ENCODE measurements at places on chromosomes 11 and 22.

- DNase-seq = peak; percentile 55
Observed at GRCh38 chr11:93370260-93370659, 39.7 kb downstream of the DEUP1 start.

DNA sequence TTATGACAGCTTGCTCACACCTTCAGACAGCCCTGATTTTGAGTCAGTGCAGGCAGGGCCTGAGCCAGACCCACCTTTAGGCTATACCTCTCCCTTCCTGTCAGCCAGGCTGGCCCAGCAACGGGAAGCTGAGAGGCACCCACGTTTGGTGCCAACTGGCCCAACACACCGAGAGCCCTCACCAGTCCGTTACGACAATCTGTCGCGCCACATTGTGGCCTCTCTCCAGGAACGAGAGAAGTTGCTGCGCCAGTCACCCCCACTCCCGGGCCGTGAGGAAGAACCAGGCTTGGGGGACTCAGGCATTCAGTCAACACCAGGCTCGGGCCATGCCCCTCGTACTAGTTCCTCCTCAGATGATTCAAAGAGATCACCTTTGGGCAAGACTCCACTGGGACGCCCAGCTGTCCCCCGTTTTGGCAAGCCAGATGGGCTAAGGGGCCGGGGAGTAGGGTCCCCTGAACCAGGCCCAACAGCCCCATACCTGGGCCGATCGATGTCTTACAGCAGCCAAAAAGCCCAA lies 13.1 kb downstream of the MED19 start:
- DNase-seq = no peak

- no peak for DNase-seq
Observed at GRCh38 chr11:82932564-82932963, 31.0 kb downstream of the DDIAS start.

- DNase-seq = no peak
Observed at GRCh38 chr11:116721988-116722387, 50.8 kb downstream of the BUD13 start.

- no peak for DNase-seq
Observed at GRCh38 chr11:120658071-120658423, 146.5 kb downstream of the GRIK4 start.

- DNase-seq = peak; percentile 50
Observed at GRCh38 chr11:80155412-80156017, 714.7 kb upstream of the TENM4 start.

DNA sequence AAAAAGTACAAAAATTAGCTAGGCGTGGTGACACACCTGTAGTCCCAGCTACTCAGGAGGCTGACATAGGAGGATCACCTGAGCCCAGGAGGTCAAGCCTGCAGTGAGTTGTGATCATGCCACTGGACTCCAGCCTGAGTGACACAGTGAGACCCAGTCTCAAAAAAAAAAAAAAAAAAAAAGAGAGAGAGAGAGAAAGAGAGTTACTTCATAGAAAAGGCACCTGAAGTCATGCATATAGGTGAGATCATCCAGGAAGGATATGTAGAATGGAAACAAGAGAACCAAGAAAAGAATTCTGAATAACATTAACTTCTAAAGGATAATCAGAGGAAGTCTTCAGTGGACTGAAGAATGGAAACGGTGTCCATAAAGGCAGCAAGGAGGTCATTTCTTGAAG lies 106.8 kb downstream of the STK33 start:
- DNase-seq = no peak

DNA sequence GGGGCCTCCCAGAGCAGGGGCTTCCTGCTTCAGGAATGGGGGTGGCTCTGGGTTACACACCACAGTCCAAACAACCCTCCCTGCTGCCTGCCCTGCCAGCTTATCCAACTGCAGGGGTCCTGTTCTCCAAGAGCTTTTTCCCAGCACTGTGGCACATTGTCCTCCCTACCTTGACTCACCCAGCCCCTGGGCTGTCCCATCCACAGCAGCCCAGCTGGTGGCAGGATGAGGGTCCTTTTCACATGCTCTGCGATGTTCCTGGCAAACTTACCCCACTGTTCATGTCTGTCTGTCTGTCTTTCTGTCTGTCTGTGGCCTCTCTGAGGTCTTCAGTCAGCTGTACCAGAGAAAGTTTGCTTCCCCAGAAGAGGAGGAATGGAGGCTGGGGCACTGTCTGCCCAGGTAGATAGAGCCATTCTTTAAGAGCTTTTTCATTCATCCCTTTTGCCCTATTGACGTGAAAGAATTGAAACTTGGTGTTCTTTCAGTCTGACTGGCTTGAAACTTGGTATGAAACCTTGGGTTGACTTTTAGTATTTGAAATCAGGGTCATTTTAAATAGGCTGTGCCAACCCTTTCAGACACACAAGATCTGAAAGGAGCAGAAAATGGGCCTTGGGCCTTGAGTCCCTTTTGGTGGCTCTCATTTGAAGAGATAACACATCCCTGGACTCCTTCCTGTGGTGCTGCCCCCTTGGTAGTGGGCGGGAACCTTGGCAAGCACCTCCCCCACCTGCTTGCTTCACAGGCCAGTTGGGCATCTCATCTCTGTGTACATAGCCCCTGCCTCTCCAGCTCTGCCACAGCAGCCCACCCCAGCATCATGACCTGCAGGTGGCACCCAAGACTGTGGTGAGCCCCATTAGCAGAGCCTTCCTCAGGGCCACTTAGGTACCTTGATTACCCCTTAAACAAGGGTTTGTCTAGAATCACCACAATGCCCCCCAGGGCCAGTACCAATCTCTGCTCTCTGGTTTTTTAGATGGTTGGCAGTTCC lies 74.6 kb upstream of the SUSD2 start:
- DNase-seq = no peak

DNA sequence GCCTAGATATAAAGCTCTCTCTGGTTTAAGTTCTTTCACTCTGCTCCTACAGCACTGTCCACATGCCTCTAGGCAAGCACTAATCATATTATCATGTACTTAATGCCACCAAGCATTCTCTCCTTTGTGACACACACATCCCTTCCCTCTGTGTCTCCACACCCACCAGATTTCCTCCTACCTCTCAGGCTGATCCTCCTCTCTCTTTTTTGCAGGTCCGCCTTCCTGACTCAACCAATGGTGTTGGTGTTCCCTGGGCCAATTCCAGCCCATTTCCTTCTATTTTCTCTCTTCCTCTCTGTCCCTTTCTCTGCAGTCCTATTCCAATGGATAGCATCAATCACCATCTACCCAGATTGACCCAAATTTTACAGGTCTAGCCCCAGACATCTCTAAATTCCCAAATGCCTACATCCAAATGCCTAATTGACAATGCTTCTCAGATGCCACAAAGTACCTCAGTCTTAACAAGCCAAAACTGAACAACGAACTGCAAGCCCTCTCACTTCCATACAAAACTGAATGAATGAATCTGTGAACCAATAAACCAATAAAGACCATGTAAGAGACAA lies 504 bp upstream of the ZNF215 start:
- peak; percentile 26 for DNase-seq

- no peak for DNase-seq
Observed at GRCh38 chr22:24095826-24096757, 85.0 kb downstream of the CABIN1 start.

DNA sequence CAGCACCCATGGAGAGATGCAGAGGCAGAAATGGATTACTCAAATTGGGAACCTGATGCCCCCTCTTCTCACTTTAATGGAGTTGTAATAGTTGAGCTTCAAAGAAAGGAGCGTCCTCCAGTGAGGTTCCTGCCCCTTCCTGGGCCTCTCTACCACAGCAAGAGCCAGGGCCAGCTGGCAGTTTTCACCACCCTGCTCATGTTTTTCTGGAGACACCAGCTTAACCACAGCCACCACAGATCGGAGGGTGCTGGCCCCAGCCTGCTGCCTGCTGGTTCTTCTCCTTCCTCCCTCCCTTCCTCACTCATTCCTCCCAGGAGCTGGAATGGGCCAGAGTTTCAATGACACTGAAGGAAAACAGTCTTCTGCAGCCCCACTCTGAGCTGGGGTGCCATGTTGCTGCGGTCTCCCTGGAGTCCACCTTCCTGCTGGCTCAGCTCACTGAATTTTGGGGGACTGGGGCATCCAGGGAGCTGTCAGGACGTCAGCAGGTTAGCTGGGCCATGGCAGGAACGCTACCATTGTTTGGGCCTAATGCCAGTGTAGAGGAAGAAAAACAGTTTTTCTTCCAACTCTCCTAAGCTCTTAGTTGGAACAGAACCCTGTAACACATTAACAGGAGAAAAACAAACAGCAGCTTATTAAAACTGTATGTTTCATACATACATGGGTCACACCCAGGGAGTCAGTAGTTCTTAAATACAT lies 57.7 kb downstream of the TRAF6 start:
- DNase-seq = peak; percentile 32

GRCh38 chr11:58524232-58525036 lies 16.5 kb upstream of the OR5B21 start:
- DNase-seq = peak; percentile 76

- peak; percentile 82 for DNase-seq
Observed at GRCh38 chr22:41052661-41053490, 39.5 kb upstream of the EP300 start.

DNA sequence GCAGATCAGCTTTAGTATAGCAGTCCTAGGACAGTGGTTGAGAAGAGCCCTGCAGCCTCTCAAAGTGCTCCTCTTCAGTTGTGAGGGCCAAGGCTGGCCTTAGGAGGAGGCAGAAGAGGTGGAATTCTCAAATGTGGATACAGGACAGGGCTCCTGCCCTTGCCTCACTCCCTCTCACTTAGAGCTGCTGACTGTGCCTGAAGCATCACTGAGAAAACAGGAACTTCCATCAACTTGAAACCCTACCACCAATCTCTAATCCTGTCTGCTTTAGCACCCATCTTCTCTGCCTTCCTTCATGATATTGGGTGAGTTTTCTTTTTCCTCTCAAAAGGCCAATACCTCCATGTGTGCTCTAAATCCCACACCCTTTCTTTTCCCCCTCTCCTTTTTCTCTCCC lies 14.4 kb upstream of the UCP3 start:
- DNase-seq = no peak

- DNase-seq = peak; percentile 28
Observed at GRCh38 chr11:636511-637332, at the start of gene DRD4. Gene DRD4 (plus strand): TSS chr11:637269. CDS start chr11:637305, 36 bp downstream.

DNA sequence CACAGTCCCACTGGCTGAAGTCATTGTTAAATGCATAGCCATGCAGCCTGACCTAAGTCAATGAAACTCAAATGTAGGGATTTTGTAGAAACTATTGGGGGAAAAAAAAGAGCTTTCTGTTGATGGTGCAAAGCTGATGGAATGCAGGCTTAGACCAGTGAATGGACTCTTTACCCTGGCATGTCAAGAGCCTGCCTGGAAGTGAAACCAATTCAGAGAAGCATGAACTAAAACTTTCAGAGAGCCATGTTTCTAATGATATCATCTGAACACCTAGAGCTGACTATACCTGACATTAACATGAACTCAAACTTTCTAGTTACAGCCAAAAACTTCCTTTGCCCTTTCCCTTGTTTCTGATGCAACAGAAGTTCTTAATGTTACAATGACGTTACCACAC lies 89.0 kb downstream of the APIP start:
- no peak for DNase-seq

DNA sequence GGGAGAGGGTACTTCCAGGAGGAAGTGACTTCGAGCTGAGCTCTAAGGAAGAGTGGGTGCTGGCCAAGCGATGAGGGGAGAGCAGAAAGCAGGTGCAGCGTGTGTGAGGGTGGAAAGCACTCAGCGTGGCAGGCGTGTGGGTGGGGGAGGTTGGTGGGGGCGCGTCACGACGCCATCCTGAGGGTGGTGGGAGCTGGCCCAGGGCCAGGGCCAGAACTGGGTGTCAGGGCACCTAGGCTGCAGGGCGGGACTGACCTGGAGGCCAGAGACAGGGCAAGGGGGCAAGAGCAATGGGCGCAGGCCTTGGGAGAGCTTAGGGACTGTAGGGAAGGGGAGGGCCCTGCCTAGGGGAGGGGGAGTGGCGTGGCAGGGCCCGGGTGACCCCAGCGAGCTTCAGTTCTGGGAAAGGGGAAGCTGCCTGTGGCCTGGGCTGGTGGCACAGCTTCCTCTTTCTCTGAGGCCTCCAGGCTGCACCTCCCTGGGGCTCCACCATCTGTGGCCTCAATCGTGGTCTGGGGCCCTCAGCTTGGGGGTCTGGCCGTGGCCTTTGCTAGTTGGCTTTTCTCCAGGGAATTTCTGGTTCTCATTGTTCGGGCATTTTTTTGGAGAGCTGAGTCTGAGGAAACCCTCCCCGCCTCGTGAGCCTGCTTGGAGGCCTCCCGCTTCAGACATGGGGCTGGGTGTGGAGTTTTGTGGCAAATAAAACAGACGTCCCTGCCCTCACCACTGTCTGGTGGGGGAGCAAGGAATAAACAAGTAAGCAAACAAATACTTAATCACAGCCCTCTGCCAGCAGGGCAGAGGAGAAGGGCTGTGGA lies 8.9 kb downstream of the RELT start:
- no peak for DNase-seq

DNA sequence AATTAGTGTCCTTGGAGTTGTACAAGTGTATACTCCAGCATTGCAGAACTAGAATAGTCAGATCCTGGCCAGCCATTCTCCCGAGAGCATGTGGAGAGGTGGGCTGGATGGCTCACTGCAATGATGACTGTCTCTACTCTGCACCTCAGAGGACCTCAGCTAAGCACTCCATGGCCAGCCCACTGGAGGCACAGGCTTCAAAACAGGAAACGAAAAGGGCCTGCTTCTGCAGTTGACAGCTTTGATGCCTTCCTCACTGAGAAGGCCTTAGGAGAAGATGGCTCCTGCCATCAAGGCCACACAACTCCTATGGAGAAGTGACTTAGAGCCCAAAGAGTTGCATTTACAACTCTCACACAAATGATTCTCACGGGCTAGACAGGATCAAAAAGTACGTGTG lies 9.1 kb downstream of the POLD4 start:
- DNase-seq = no peak

DNA sequence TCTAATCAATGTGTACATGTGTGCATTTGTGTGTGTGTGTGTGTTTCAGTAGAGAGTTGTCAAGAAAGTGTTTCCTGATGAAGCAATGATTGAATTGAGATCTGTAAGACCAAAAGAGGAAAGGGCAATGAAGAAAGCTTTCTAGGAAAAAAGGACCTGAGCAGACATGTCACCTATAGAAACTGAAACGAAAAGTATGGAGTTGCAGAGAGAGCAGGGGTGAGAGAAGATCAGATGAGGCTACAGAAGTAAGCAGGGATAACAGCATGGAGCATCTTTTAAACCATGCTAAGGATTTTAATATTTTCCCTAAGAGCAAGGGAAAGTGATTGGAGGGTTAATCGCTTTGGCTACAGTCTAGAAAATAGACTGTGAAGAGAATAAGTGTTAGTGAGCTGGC lies 1459.4 kb upstream of the TENM4 start:
- DNase-seq = no peak

GRCh38 chr22:50057278-50058060 lies 629 bp downstream of the TTLL8 start:
- no peak for DNase-seq

DNA sequence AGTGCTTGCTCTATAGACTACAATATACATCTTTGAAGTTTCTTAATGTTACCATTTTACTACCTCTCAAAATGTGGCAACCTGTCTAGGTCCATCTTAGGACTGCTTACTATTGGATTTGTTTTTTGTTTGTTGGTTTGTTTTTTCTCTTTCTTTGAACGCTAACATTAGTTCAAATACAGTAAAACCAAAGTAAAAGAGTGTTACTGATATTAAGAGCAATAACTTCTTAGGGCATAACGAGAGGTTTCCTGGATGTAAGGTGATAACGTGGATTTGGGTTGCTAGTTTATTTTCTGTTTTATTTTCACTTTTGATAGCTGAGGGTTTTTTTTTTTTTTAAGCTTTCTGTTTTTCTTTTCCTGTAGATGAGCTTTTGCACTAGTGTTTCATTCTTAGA lies 43.6 kb downstream of the TMEM135 start:
- DNase-seq = no peak

All from fibroblast of skin of right biceps (primary cell).